Dermis microvascular lymphatic vessel endothelial cell (primary cell): ENCODE measurements at places on chromosomes 6 and 20.

- no peak for DNase-seq
Observed at GRCh38 chr20:51665543-51666118, 102.6 kb downstream of the ATP9A start.

DNA sequence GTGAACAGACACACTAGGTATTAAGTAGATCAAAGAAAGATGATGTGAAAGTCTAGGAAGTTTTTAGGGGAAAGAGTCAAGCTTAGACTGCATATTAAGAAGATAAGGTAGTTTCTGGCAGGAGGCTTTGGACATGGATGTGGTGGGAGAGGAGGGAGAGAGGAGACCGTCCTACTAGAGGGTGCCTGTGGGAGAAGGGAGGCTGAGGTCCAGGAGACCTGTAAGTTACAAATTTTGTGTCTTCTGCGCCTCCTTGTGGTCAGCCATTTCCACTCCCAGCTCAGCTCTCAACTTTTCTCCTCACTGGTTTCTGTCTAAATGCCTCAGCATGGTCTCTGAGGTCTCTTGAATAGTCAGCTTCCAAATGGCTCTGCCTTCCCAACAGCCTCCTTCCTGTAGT lies 193.5 kb downstream of the UNC5CL start:
- DNase-seq, result peak; percentile 15

DNA sequence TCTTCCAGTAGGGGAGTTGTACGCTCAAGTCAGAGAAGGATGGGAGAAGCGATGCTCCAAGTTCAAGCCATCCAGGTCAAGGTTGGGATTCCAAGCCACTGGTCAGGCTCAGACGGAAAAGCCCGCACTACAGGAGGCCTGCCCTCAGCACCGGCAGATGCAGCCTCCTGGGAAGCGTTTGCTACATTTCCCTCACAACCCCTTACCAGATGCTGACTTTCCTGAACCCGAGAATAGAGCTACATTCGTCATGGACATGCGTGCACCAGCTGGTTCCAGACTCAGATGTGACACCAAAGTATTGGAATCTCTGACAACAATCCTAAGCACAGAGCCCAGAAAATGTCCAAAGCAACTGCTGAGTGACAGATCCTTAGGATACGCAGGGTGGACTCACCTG lies 174.8 kb downstream of the SASH1 start:
- DNase-seq, result no peak

DNA sequence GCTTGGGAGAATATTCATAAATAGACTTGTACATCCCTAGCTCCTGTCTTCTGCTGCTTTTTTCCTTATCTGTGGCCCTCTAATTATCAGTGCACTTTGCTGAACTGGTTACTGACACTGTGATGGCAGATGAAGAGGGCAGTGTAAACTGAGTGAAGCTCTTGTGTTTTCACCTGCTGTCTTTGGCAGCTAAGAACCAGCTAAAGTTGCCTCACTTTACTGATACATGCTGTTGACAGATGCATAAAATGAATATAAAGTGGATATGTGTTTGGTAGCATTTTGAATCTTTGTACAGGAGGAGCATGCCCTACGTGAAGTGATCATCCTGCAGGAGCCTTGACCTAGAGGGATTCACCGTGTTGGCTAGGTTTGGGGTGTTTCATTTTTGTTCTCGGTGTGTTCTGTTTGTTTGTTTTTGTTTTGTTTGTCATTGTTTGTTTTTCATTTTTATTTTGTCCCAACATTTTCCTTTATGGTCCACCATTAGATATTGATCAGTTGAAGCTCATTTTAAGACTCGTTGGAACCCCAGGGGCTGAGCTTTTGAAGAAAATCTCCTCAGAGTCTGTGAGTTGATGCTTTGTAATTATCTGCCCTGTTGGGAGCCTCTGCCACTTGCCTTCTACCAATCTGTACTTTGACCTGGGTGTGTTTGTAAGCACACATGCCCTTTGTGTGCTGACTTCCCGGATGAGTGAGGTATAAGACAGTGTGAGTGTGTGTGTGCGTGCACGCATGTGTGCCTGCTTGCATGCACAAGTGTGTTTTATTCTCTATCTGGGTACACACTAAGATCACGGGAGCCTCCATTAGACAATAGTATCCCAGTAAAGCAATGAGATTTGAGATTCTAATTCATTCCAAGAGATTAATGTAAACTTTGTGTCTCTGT lies 34.6 kb upstream of the MAPK13 start:
- no peak for DNase-seq

DNA sequence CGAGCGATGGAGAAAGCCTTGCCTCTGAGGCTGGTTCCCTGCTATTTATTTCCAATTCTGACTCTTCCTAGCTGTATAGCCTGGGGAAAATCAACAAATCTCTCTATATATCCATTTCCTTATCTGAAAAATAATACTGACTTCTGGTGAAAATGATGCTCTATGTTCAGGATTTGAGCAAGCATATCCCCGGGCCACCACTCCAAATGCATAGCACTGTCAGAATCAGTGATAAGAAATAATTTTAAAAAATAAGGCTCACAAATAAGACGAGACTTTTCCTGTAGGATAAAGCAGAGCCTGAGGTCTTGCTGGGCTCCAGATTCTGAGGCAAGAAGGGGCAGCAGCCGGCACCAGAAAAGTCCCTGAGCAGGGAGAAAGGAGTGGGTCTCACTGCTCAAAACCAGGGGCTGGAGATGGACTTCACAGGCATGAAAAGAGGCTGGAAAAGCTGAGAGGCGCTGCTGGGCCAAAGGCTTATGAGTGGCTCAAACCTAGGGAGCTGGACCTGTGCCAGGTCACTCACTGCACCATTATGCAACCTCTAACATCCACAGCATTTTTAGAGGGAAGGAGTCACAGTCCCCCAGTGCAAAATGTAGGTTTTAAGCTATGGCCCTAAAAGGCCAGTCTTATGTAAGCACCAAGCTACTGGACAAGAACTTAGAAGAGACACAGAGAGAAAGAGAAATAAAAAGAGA lies 48.1 kb upstream of the SLC17A4 start:
- DNase-seq, result no peak

DNA sequence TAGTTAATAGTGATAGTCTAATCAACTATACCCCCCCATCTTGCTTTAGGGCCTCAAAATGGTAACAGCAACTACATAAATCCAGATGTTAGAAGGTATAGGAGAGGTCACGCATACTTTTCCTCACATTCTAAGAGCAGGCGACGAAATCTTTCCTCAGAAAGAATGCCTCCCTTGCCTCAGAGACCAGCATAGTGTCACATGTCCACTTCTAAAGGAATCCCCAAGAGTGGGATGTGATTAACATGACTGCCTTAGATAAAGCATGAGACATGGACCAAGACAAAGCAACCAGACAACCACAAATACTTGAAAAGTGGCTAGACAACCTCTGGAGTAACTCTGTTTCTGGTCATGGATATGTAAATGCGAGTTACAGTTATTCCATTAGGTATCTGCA lies 710.7 kb downstream of the EYS start:
- DNase-seq, result no peak

DNA sequence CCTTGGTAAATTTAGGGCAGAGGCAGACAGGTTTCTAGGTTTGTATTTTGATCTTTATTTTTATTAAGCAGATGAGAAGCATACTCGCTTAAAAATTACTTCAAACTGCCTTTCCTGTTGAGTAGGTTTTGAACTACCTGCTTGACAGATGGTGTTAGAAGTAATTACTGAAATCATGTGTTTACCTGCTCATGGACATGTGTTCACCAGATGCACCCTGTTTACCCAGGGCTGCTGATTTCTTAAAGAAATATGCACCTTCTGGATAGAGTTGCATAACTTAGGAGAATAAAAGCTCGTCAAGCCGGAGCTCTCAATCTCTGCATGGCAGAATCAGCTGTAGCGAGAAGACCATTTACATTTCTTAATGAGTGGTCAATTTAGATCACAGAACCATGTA lies 165.1 kb downstream of the CDKAL1 start:
- no peak for DNase-seq

GRCh38 chr6:51855310-51856082 lies 231.9 kb downstream of the PKHD1 start:
- DNase-seq, result peak; percentile 57

- no peak for DNase-seq
Observed at GRCh38 chr20:58886546-58886945, 34.0 kb downstream of the GNAS start.

GRCh38 chr6:33064723-33065122 lies 8.7 kb downstream of the HLA-DPA1 start:
- DNase-seq, result no peak

GRCh38 chr6:139597771-139598755 lies 223.6 kb upstream of the CITED2 start:
- no peak for DNase-seq

DNA sequence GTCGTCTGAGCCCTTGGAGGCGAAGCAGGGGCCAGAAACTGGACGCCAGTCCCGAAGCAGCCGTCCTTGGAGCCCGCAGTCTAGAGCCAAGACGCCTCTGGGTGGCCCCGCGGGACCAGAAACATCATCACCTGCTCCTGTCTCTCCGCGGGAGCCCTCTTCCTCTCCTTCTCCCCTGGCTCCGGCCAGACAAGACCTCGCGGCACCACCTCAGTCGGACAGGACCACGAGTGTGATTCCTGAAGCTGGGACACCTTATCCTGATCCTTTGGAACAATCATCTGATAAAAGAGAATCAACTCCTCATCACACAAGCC lies 416 bp downstream of the RSPH4A start:
- no peak for DNase-seq

- DNase-seq, result peak; percentile 61
Observed at GRCh38 chr20:38604873-38605303, 3.3 kb downstream of the ARHGAP40 start.
